ENCODE measurements at places on chromosomes 5 and 9.

DNA sequence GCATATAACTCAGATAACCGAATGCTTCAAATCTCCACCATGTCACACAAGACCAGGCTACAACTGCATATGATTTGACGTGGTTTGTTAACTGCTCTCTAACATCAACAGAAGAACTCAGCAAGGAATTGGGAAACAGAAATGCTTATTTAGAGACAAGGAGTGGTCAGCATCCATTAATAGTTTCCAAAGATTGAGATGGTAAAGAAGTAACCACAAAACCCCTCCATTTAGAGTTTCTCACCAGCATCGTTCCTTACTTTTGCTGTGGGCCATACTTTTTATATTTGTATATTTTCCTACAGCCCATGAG is 25.2 kb downstream of the DPYSL3 start:
- no peak for DNase-seq

DNA sequence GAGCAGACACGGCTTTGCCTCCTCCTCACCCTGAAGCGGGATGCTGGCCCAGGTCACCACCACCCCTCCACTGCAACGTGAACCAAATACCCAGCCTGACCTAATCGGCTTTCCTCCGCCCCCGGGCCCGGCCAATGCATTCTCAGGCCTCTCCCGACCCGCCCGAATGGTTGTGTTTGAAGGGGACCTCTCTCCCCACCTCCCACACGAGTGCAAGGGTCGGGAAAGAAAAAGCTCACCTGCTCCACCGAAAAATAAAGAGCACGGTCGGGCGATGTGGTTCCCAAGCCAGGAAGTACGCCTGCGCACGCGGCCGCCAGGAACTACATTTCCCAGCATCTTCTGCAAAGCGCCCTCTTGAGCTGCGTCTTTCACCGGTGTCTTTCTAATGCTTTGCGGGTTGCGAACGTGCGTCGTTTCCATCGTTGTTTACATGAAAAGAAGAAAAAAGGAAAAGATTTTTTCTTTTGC is at the start of gene ZNF883:
TSS of gene ZNF883 (minus strand) at position 282 of the 471 bp plus-strand sequence.
- peak; percentile 66 for DNase-seq

- no peak for DNase-seq
Measured at GRCh38 chr5:5826911-5827310, 404.4 kb downstream of the ICE1 start.

- no peak for DNase-seq
Measured at GRCh38 chr9:132698989-132699388, 28.7 kb downstream of the GTF3C4 start.

DNA sequence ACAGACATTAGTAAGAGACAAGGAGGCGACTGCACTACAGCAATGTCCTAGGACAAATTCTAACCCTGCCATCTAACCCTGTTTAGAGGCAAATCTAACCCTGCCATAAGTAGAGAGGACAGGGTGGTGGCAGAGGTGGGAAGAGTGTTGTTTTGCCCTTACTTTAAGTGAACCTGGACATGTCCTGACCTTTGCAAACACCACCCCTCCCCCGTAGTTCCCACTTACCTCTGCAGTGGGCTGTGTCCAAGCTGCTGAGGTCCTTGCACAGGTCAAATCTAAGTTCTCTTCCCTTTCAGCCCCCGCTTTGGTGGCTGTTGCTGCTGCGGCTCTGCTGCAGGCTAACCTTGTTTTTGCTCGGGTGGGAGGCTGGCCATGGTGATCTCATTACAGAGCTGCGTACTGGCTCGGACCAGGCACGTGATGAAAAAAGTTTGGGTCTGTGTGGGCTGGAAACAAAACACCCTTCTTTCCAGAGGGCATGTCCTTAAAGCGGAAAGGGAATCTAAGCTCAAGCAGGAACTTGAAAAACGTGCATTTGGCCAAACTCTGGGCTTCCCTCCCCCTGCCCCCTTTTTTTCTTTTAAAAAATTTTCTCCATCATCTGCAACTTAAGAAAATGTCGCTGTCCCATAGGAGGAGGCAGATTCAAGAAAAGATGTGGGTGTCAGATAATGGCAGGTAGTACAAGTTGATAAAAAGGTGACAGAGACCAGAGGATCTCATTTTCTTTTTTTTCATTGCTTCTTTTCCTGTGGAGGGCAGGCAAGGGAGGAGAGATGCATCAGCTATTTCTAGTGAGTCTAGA is at the start of gene FAXDC2:
TSS of gene FAXDC2 (minus strand) at position 349 of the 808 bp plus-strand sequence. CDS start 12,425 bp downstream, outside the sequence.
- peak; percentile 87 for DNase-seq

DNA sequence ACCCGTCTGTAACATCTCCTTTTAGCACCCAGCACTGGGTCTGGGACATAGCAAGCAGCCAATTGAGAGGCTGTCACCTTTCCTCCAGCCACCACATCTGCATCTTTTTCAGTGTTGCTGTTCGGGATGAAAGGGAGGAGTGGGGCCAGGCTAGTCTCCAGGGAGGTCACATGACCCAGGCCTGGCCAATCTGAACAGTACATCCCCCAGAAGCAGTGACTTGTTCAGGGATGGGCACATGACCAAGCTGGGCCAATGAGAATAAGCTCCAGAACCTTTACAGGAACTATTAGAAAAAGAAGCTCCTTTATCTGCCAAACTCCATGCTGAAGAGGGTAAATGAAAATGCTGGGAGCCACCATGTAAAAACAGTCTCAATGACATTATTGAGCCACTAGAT is 359.0 kb downstream of the SLIT3 start:
- DNase-seq: no peak

- DNase-seq: no peak
Measured at GRCh38 chr9:27632254-27632653, 59.0 kb upstream of the C9orf72 start.

- no peak for DNase-seq
Measured at GRCh38 chr5:53249529-53250200, 140.1 kb upstream of the MOCS2 start.

DNA sequence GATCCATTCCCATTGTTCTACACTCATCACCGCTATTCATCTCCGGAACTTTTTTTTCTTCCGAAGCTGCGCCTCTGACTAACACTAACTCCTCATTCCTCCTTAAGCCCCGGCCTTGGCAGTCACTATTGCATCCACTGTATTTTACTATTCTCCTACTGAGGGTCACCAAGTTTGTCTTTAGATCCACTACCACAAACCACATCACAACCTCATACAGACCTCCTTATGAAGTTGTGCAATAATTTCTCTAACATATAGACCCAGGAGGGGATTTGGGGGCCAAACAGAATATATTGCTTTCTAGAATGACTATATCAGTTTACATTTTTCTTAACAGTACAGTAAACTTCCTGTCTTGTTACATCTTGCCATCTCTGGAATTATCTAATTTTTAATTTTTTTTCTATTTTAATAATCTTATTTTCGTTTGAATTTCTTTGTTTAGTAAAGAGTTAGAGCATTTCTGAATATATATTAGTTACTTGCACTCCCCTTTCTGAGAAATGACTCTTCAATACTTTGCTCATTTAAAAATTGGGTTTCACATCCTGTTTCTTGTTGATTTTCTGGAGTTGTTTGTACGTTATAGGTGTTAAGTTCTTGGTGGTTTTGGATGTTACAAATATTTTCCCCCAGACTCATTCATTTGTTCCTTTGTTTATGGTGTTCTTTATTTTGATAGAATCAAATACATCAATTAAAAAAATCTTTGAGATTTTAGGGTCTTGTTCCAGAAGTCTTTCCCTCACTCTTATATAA is 37.1 kb downstream of the DMRT2 start:
- no peak for DNase-seq

DNA sequence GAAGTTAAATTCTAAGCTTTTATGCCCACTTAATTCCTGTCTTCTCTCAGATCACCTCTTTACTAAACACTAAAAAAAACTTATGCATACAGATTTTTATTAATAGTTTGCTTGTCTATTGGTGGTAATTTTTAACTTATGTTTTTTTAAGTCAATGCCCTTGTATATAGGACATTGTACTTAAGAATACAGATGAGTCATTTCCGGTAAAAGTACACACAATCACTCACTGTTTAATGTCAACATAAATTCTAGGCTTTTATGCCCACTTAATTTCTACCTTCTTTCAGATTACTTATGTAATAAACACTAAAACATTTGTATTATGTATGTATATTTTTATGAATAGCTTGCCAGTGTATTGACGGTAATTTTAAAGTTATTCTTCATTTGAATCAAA is 872.8 kb upstream of the CDH9 start:
- no peak for DNase-seq

DNA sequence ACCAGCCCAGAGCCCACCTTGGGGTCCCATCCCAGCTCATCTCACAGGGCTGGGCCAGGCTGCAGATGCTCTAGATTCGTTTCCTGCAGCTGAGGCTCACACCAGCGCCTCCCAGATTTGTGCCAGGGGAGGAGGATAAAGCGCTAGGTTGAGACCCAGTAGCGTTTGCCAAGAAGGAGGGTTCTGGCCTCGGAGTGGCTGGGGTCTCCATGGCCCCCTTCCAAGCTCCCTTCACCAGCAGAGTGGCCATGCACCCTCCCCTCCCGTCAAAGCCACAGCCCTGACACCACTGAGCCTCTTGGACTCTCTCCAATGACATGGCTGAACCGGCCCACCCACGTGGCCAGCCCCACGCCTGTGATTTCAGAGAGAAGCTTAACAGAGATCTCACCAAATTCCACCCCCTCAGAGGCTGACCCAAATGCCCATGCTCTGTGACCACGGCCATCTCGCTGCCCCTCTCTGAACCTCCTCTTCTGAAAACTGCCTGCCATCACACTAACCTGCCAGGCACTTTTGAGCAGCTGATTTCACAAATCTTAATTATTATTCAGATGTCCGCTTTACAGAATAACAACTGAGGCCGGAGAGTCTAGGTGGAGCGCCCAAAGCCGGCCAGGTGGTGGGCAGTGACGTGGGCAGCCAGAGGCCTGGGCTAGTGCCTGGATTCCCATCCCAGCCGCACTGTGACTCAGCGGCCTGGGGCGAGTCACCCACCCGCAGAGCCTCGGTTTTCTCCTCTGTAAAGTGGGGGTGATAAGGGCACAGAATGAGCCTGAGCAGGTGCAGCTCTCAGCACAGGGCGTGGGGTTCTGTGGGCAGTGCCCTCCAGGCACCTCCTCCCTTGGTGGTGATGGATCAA is 155.7 kb downstream of the C9orf50 start:
- DNase-seq: peak; percentile 51

DNA sequence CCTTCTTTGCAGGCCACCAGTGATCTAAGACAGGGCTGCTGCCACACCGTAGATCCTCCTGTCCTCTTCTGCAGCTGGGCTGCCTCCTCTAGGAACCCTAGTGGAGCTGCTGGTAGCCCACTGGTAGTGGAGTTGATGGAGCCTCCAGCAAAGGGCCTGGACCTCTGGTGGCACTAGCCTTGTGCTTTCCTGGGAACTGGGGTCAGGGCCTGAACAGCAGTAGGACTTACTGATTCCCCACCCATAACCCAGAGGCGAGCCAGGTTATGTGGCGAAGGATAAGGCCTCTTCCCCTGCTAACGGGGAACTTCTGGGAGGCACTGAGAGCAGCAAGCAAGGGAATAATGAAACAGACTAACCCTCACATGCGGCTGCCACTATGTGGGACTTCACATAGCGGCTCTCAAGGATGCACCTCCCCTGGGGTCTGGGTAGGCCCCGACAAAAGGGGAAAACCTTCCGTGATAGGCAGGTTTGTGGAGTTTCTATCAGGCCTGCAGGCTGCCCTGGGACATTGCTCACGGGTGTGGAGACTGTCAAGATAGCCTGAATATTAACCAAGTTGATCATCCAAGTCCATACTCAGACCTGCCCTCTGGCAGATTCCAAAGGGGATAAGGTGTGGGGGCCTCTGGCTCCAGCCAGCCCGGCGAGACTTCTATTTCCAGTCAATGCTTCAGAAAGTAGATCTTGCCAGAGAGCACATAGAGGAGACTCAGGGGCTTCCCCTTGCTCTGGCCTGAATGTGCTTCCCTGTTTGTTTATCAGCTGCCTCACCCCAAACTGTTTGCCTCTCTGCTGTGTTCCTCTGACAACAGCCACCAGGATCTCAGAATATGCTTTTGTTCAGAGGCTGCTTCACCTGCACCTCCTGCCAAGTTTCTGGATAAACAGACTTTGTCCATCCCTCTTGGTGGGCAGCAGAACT is 7.4 kb downstream of the SLC22A4 start:
- DNase-seq: no peak

GRCh38 chr5:56525113-56525512 is 290.2 kb upstream of the MAP3K1 start:
- DNase-seq: no peak

DNA sequence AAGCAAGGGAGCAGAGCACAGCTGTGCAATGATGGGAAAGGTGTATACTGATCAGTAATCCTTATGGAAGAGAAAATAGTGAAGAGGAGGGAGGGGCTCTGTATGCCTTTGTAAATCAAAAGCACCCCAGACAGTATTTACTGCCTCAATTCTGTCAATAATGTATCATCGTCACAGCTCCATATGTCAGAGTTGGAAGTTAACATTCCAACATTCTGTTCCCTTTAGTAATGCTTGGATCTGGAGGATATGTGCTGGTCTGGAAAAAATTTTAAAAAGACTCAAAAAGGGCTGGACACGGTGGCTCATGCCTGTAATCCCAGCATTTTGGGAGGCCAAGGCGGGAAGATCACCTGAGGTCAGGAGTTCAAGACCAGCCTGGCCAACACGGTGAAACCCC is 310.4 kb downstream of the ACTL7B start:
- no peak for DNase-seq

GRCh38 chr5:73447530-73448462 is 781 bp downstream of the FOXD1 start:
- DNase-seq: no peak

DNA sequence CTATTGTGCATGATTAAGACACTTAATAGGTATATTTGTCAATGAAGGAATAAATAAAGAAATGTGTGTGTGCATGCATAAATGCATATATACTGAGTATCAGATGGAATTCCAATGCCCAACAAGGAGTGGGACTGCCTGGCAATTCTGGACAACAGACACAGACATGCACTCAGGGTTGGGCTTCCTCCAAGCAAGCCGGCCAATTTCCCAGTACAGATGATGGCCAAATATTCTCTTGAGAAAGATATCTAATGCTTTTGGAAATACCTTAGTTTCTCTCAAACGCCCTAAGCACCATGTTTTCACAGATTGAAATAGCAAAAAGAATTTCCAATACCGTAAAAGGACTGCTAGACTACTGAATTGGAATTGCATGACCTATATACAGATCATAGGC is 11.1 kb downstream of the FTMT start:
- no peak for DNase-seq

DNA sequence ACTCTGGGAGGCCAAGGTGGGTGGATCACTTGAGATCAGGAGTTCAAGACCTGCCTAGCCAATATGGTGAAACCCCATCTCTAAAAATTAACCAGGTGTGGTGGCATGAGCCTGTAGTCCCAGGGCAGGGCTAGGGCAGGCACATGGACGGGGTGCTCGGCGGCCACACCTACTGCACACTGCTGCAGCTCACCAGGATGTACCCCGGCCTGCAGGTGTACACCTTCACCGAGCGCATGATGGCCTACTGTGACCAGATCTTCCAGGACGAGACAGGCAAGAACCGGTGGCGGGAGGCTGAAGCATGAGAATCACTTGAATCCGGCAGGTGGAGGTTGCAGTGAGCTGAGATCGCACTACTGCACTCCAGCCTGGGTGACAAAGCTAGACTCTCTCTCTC is 3.2 kb downstream of the ST6GALNAC4 start:
- DNase-seq: no peak

Data from heart left ventricle (tissue), 16 donors.